ENCODE measurements at places on chromosomes 16 and 17. TPM values are rescaled to one million over a fixed set of nuclear protein-coding genes. Genes with fewer than 3 reads are reported as not detected.
A peak's percentile ranks its signal among the peaks of the same experiment; 100 is the strongest.

Gene RHBDL3
- total RNA-seq, result 3.1 TPM

- DNase-seq, result no peak
Measured at GRCh38 chr17:80511222-80512180, 33.1 kb upstream of the RPTOR start.

Gene HBM
- not detected for total RNA-seq

DNA sequence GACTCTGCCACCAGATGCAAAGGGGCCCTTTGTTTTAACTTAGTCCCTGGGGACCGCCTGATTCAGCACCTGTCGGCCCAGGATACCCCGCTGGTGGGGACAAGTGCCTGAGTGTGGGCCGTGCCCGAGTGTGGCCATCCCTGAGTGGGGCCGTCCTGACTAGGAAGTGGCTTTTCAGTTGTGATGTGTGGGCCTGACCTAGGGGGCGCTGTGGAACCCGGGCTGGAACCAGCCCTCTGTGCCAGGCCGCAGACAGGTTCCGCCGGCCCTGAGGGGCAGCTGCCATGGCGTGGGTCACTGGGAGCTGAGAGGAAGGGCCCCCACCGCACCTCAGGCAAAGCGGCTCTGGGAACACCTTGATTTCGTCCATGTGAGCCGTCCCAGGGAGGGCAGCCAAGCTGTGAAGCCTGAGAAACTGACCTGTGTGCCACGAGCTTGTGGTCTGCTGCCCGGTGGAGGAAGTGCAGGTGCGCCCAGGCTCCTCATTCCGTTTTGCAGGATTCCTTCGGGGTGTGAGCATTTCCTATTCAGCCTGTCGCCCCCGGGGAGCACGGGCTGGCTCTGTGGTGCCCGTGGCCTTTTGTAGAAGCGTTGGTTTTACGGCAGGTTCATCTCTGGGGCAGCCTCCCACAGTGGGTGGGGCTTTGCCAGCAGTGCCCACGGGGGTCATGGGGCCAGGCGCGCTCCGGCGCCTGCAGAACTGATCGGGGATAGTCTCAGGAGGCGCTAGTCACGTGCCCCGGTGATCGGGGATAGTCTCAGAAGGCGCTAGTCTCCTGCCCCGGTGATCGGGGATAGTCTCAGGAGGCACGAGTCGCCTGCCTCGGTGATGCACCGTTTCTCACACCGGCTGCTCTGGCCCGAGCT is 5.3 kb downstream of the RPL13 start:
- peak; percentile 72 for DNase-seq

GRCh38 chr16:89164436-89164835 is 7.1 kb upstream of the CDH15 start:
- DNase-seq, result no peak
